AG20443 (cell line): ENCODE measurements at places on chromosomes 2 and 18.

DNA sequence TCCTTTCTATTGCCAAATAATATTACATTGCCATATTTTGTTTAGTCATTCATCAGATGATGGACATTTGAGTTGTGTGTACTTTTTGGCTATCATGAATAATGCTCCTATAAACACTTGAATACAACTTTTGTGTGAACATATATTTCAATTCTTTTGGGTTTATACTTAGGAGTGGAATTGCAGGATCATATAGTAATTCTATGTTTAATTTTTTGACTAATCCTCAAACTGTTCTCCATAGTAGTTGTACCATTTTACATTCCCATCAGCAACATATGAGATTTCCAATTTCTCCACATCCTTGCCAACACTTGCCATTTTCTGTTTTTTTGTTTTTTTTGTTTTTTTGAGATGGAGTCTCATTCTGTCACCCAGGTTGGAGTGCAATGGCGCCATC lies 87.2 kb downstream of the B3GNT2 start:
- no peak for DNase-seq

DNA sequence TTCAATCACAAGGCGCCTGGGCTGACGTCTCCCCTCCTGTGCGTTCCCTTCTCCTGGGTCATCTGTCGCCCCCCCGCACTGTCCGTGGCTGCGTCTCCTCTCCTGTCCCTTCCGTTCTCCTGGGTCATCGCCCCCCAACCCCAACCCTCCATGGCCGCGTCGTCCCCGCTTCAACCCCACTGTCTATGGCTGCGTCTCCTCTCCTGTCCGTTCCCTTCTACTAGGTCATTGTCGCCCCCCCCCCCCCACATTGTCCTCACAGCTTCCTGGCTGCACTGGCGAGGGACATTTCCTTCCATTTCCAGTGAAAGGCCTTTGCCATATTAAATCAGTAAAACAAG lies 118.9 kb downstream of the TMEM18 start:
- DNase-seq = no peak

DNA sequence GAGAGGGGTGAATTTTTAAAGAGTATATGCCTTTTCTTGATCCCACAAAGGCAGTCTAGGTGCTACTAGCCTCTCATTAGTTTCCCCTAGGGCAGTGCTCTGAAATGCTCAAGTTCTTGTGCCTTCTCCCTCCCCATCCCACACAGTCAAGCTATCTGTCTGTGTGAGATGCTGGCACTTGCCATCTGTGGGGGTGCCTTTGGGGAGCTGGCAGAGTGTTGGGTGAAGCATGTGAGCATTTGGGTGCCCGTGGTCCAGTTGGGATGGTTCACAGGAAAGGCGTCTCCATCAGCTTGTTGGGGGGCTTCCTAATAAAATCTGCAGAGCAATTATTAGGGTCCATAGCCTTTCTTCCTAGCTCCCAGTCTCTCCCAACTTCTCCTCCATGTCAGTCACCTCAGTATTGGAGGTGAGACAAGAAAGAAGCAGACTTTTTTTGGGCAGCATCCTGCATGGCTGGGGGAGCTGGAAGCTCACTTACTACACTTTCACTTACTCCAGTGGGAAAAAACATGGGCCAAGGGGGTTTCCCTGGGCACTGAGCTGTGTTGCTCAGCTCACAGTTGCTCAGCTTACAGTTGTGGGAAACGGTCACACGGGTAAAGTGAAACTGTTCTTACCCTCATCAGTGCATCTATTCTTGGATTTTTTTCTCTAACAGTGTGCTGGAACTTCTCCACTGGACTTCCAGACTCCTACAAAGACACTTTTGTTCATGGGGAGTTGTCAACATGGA lies 29.3 kb downstream of the COLEC11 start:
- no peak for DNase-seq

- DNase-seq = no peak
Observed at GRCh38 chr2:85596026-85596333, 435 bp downstream of the RNF181 start.

DNA sequence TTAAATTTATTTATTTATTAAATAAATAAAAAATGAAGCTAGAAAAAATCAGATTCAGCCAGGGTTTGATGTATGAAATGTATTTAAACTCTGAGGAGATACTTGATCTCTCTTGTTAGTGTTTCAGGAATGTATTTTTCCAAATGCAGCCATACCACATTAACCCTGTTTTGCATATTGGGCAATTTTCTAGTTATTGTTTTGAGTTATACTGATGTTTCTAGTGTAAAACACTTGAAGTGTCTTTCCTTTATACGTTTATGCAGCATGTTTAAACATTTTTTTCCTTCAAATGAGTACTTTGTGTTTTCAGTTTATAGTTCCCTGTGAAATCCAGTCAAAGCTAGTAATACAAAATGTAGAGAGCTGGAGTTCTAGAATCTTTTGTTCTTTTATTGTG lies 69.9 kb downstream of the WDR7 start:
- DNase-seq = no peak

DNA sequence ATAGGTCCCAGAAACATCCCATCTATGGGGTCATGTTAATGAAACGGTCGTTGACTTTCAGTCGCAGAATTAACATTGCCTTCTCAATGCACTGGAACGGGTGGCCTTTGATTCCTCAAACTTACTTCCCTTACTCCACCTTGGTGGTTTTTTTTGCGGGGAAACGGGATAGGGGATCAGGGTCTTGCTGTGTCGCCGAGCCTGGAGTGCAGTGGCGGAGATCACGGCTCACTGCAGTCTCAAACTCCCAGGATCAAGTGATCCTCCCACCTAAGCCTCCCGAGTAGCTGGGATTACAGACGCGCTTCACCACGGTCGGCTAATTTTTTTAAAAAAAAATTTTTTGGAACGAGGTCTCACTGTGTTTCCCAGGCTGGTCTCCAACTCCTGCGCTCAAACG lies 754 bp downstream of the ATG16L1 start:
- DNase-seq = no peak

DNA sequence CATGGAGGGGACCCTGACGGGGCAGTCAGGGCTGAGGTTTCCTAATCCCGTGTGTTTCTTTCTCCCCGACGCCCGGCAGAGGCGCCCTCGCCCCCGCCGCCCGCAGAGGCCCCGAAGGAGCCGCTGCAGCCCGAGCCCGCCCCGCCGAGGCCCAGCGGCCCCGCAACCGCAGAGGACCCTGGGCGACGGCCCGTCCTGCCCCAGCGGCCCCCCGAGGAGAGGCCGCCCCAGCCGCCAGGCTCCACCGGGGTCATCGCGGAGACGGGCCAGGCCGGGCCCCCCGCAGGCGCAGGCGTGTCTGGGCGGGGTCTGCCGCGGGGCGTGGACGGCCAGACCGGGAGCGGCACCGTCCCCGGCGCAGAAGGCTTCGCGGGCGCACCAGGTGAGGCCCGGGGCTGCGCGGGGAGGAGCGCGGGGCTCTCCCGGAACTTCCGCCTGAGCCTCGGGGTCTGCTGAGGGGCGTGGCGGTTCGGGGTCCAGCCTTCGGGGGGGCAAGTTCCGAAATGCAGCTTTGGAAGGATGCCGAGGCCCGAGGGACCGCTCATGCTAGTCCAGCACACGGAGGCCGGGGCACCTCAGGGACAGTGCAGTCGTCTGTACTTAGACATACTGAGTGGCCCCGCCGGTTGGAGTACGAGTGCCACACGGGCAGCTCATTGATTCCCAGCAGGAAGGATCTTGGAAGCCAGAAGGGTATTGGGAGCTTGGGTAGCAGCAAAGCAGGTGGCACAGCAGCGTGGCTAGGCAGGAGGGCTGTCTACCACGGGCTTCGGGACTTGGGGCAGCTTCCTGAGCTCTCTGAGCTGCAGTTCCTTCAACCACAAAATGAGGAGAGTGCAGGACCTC lies 60.1 kb downstream of the EMILIN2 start:
- peak; percentile 83 for DNase-seq

GRCh38 chr2:189683348-189683747 lies 8.9 kb downstream of the ANKAR start:
- no peak for DNase-seq

- DNase-seq = no peak
Observed at GRCh38 chr18:49879271-49879580, 65.9 kb upstream of the ACAA2 start.

GRCh38 chr2:215615803-215616174 lies 179.9 kb upstream of the FN1 start:
- no peak for DNase-seq

- no peak for DNase-seq
Observed at GRCh38 chr2:232492236-232492848, 4.7 kb upstream of the ECEL1 start.

DNA sequence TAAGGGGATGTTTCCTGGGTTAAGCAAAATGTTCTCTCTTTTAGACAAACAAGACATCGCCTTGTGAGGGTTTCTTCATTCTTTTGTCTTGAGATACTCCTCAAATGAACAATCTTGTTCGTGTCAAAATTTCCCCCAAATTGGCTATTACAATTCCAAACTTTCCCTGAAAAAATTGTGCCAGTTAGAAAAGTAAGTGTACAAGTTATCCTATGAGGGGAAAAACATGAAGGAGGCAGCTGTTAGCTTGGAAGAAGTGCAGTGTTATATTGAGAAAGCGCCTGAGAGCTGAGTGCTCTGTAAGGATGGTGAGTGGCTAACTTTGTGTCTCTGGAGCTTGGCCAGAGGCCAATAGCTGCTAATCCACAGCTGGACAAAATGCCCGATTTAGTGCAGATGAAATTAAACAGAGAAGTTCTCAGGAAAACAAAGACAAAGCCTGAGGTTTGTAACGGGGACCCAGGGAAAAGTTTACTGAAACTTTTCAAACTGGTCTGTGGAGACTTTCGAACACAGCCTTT lies 14.1 kb upstream of the PLEKHH2 start:
- DNase-seq = peak; percentile 16

DNA sequence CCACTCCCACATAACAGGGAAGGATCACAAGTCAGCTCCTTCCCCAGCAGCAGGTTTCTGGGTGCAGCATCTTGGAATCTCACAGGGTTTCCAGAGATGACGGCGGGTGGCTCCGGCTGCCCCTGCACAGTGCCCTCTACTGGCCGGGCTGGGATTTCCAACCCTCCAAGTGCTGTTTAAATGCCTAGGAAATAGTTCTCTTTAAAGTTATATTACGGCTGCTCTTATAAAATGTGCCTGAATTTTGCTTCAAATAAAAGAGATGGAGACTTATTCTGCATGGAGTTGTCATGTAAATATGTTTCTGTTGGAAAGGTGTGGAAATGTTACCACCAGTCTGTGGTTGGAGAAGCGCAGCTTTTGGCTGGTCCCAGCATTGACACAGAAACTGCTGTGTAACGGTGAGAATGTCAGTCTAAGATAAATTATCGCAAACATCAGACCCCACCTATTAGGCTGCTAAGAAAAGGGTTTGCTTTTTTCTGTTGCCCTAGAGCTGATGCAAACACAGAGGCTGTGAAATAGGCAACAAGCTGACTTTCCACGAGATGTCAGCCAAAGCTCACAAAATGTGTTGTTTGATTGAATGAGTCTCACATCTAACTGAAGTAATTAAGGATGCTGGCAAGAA lies 3.3 kb upstream of the HJURP start:
- peak; percentile 67 for DNase-seq
